NCI-H2171 (cell line): ENCODE measurements at places on chromosomes 12 and 14.

GRCh38 chr12:6759741-6760140 is 6.4 kb upstream of the PTMS start:
- no peak for DNase-seq

- DNase-seq = no peak
These were observed 165.0 kb upstream of the DCN start for GRCh38 chr12:91347481-91348214.

- DNase-seq = peak; percentile 20
These were observed 509 bp downstream of the PLEKHG6 start for GRCh38 chr12:6310771-6311610.

DNA sequence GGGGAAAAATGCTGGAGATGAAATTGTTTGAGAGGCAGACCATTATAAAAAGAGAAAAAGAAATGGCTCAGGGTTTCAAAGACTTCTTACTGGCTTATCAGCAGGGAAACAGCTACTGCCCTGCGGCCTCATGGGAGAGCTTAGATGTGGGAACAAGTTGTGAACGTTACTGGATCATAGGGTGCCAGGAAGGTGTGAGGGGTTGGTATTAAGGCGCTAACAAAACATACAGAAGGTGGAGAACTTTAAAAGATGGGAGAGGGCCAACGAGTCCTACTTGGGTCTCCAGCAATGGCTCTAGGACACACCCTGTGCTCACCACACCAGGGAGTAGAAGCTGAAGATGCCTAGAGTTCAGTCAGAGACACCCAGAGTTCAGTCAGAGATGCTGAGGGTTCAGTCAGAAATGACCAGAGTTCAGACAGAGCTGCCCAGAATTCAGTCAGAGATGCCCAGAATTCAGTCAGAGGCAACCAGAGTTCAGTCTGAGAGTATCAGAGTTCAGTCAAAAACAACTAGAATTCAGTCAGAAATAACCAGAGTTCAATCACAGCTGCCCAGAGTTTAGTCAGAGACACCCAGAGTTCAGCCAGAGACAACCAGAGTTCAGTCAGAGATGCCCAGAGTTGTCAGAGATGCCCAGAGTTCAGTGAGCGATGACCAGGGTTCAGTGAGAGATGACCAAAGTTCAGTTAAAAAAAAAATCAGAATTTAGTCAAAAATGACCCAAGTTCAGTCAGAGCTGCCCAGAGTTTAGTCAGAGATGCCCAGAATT is 1103.6 kb downstream of the BCL11B start:
- DNase-seq = no peak

- no peak for DNase-seq
These were observed 7.1 kb upstream of the KRT82 start for GRCh38 chr12:52413202-52413601.
